Stimulated activated CD8-positive, alpha-beta memory T cell treated with anti-CD3 and anti-CD28 coated beads, Interleukin-7, amount 100 ng/mL, for 24 hours (primary cell): ENCODE measurements at places on chromosomes 12 and 14.

GRCh38 chr12:124454735-124455134 lies 112.7 kb downstream of the NCOR2 start:
- no peak for DNase-seq

DNA sequence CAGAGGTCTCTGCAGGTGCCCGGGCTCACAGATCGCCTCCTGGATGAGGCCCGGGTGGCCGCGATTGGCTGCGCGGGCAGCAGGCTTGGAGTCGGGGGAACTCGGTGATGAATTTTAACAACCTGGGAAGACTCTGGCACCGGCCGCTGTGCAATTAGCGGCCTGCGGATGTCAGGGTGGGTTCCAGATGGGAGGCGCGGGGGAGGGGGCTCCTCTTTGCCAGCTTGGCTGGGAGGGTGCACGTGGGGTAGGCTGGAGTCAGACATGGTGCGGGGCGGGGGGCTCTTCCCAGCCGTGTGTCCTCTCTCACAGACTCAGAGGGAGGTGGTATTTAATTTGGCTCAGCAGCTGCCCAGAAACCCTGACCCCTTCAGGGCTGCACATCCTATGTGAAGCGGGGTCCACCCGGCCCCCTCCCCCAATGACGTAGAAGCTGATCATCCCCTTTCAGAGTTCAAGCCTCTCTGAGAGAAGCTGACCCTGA lies 81.4 kb downstream of the KIF26A start:
- DNase-seq, result no peak

- DNase-seq, result no peak
These were observed 74.3 kb upstream of the CPM start for GRCh38 chr12:69007101-69007854.

- no peak for DNase-seq
These were observed 85.1 kb upstream of the ARHGAP5 start for GRCh38 chr14:31992011-31992447.

GRCh38 chr12:113935459-113935858 lies 30.7 kb downstream of the RBM19 start:
- no peak for DNase-seq

GRCh38 chr12:45914090-45914489 lies 76.3 kb downstream of the SCAF11 start:
- DNase-seq, result no peak

DNA sequence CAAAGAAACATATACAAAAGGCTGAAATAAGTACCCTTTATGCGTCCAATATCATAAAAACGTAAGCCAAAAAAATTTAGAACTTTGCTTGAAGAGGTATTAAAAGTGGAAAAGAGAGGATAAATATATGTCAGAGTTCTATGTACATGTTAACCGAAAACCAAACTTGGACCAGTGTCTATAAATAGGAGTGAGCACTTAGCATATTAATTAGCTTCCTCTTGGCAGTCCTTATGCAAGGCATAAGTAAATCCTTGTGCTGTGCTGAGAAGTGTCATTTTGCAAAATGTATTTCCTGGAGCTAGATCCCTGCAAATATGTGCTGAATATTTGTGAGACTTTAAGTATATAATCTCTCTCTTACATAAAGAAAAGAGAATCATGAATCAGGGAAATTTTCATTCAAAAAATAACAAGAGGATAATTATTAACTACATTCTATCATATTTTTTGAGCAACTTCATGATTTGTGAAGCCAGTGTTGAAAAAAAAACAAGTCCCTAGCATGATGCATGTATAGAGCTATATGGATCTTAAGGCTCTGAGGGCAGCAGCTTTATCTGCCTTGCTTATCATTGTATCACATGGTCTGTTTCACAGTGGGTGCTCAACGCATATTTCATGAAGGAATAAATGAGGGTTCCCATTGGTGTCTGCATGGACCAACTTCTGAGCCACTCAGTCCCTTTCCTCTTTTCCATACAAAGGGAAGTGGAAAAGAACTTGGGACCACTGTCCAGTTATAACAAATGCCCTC lies 326.1 kb downstream of the PDZRN4 start:
- DNase-seq, result no peak

- no peak for DNase-seq
These were observed 728.7 kb downstream of the GALC start for GRCh38 chr14:87264272-87264785.

GRCh38 chr14:50523271-50524041 lies 8.9 kb downstream of the MAP4K5 start:
- no peak for DNase-seq

- DNase-seq, result no peak
These were observed 8.5 kb downstream of the VCPKMT start for GRCh38 chr14:50107850-50108249.

- DNase-seq, result no peak
These were observed 82.8 kb downstream of the B4GALNT3 start for GRCh38 chr12:542395-543113.

DNA sequence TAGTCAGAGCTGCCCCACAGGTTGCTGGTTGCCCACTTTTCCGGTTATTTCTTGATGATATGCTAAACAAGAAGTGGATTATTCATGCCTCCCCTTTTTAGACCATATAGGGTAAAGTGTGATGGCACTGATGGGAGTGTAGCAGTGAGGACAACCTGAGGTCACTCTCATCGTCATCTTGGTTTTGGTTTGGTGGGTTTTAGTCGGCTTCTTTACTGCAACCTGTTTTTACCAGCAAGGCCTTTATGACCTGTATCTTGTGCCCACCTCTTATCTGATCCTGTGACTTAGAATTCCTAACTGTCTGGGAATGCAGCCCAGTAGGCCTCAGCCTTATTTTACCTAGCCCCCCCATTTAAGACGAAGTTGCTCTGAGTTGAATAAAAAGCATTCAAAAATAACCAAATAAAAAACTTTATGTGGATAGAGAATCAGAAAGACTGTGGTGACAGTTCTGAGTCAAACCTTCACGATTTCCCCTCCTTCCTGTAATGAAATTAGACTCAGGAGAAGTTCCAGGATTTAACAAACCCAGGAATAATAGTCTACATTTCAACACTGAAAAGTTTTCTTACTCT lies 144.2 kb downstream of the PAWR start:
- DNase-seq, result no peak

DNA sequence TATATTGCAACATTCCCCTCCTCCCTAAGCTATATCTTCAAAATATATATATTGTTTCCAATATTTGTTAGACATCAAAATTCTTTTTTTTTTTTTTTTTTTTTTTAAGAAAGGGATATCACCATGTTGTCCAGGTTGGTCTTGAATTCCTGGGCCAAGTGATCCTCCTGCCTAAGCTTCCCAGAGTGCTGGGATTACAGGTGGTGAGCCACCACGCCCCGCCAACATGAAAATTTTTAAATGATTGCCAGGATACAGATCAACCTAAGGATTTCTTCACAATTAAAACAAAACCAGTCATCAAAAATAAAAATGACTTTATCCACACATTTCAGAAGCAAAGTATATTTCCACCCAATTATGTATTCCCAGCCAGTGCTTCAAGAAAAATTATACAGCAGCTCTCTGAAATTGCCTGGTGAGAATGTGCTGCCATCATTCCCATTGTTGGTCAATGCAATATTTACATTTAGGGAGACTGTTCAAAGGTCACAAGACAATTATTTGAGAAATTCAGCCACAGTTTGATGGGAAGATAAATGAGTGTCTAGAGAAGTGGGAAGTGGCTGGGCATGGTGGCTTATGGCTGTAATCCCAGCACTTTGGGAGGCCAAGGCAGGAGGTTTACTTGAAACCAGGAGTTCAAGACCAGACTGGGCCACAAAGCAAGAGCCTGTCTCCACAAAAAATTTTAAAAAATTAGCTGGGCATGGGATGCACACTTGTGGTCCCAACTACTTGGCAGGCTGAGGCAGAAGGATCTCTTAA lies 141.7 kb upstream of the AMIGO2 start:
- no peak for DNase-seq

DNA sequence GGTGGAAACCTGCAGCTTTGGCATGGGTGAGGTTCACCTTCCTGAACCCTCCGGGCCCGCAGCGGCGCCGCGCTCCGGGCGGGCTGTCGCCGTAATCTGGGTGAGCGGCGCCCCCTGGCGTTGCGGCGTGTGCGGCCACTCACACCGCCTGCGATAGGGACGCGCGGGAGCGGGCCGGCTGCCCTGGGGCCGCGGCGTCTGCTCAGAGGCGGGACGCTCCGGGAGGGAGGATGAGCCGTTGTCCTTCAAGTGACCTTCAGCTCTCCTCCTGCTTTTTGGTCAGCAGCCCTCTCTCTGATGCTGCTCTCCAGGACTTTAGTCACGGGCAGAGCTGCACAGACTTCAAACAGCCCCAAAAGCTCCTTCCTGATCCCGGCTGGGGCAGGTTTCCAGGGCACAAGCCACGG lies 211.7 kb upstream of the FKBP4 start:
- DNase-seq, result peak; percentile 12

DNA sequence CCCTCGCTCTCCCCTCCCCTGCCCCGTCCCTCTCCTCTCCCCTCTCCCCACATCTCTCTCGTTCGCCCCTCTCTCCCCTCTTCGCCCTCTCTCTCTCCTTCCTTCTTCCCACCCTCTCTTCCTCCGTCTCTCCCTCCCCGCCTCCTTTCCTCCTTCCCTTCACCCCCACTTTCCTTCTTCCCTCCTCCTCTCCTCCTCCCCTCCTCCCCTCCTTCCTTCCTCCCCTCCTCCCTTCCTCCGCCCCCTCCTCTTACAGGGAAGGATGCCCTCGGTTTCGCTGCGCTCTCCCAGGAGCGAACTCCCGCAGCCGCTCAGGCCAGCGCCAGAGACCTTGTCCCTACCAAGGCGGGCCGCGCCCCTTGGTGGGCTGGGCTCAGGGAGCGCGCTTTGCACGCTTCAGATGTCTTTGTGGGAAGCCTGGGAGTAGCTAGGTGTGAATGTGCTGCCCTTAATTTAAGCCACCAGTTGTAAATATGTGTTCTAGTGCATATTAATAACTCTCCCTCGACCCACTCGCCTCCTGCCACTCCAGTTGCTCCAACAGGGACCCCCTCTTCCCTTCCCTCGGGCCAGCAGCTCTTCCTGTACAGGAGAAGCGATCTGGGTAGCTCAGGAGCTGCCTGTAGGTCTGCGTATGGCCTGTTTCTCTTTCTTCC lies 13.3 kb upstream of the MAP3K9 start:
- DNase-seq, result no peak

DNA sequence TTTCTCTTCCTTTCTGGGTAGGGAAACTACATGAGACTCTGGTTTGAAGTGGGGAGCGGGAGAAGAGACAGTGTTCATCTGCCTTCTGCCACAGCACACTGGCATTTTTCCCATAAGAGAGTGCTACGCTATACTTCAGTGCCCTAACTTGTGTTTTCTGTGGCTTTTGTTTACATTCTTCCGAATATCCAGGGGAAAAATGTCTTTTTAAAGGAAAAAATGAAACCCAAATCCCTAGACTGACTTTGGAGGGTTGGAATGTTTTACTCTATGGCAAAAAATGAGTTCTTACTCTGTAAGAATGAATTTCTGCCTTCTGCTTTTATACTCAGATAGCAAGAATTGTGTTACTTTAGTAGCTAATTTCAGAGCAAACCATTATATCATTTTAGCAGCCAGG lies 88.1 kb upstream of the TMEM263 start:
- DNase-seq, result no peak

DNA sequence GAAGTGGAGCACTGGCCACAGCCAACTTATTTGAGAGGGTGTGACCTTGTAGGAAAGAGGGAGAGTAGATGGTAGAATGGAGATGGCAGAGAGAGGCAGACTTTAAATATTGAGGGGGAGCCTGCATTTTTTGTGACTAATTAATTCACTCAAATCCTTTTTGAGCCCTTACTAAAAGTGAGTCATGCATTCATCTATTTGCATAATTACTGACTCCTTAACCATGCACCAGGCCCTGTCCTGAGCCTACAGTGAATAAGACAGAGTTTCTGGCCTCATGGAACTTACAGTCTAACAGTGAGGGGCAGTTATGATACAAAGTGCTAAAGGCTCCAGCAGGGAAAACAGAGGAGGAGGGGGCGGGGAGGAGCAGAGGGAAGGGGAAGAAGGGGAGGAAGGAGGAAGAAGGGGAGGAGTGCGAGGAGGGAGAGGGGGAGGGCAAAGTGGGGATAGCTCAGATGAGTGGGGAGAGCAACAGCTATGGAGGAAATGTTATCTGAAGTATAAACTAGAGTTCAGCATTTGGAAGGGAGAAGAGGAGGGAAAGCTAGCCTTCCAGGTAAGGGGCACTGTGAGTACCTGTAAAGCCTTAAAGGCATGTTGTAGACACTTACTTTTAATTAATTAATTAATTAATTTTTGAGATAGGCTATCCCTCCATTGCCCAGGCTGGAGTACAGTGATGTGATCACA lies 7.5 kb upstream of the CTDSP2 start:
- no peak for DNase-seq

GRCh38 chr14:53601409-53601808 lies 355.2 kb downstream of the BMP4 start:
- no peak for DNase-seq

- no peak for DNase-seq
These were observed 62.6 kb upstream of the ESRRB start for GRCh38 chr14:76313303-76313702.

GRCh38 chr14:71463807-71464206 lies 468.4 kb upstream of the RGS6 start:
- no peak for DNase-seq

GRCh38 chr14:97057238-97058073 lies 260.3 kb downstream of the VRK1 start:
- no peak for DNase-seq

GRCh38 chr14:98182393-98183055 lies 1089.5 kb downstream of the BCL11B start:
- no peak for DNase-seq

DNA sequence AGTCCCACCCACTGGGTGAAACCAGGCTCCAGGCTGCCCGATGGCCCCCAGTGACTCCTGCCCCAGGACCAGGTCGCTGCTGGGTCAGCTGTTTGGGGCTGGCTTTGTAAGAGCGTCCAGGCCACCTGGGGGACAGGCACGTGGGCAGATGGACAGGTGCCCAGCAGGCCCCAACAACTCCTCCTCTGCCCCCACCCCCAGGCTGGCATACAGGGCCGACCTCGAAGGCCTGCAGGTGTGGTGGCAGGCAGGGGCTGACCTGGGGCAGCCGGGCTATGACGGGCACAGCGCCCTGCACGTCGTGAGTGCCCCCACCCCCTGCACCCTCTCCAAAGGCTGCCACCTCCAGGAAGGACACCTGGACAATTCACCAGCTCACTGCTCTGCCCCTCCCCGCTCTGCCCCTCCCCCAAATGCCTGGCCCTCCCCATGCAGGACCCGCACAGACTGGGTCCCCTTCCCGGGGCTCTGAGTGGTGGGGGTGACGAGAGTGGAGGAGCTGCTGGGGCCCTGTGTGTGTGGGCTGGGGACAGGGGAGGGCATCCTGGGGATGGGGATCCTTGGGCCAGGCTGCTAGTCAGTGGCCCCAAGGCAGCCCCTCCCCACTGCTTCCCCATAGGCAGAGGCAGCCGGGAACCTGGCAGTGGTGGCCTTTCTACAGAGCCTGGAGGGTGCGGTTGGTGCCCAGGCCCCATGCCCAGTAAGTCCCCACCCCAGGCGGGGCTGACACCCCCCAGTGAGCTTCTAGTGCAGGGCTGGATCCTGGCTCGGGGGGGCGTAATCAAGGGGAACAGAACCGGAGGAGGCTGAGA lies 26.0 kb downstream of the ASPG start:
- DNase-seq, result no peak

GRCh38 chr12:47032644-47033043 lies 46.8 kb upstream of the PCED1B start:
- no peak for DNase-seq
